ENCODE measurements at places on chromosomes 2 and 18.

DNA sequence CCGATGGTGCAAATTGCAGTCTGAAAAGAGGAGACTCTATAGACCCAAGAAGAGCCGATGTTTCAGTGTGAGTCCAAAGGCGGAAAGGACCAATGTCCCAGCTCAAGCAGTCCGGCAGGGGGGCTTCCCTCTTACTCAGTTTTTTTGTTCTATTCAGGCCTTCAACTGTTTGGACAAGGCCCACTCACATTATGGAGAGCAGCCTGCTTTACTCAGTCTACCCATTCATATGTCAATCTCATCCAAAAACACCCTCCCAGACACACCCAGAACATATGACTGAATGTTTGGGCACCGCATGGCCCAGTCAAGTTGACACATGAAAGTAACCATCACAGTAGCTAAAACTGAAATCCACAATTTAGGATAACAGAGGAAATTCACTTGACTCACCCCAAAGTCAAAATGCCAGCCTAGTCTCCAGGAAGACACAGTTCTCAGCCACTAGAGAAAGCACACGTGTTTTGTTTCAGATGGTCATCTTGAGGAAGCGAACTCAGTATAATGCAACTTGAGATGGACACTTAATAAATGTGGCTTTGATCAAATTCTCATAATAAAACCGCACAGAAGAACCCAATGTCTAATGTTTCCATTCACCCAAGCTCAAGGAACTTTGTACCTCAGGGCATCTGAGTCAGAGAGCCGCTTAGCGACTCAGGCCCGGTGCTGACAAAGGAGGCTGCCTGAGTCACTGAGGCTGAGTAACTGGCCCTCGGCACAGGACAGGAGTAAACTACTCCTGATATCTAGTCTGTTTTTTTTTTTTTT is 2.4 kb downstream of the FHL2 start:
- DNase-seq = no peak
- no peaks in the 10 kb centered on the region for H3K36me3 ChIP-seq
- peaks cover 86% of the 10 kb centered on the region for H3K4me1 ChIP-seq
- peak overlapping the region; percentile 97 for H3K4me3 ChIP-seq
- peak overlapping the region; percentile 98 for H3K27ac ChIP-seq

GRCh38 chr2:126995621-126996377 is 97.1 kb downstream of the TEX51 start:
- no peaks in the 10 kb centered on the region for H3K27me3 ChIP-seq
- DNase-seq = no peak
- H3K27ac ChIP-seq = no peak overlapping the region
- H3K4me1 ChIP-seq = no peaks in the 10 kb centered on the region

GRCh38 chr18:13635046-13635445 is 91.3 kb downstream of the FAM210A start:
- no peaks in the 10 kb centered on the region for H3K27me3 ChIP-seq
- DNase-seq = no peak
- no peaks in the 10 kb centered on the region for H3K4me1 ChIP-seq
- no peak overlapping the region for H3K4me3 ChIP-seq
- H3K36me3 ChIP-seq = no peaks in the 10 kb centered on the region
- no peak overlapping the region for H3K27ac ChIP-seq

DNA sequence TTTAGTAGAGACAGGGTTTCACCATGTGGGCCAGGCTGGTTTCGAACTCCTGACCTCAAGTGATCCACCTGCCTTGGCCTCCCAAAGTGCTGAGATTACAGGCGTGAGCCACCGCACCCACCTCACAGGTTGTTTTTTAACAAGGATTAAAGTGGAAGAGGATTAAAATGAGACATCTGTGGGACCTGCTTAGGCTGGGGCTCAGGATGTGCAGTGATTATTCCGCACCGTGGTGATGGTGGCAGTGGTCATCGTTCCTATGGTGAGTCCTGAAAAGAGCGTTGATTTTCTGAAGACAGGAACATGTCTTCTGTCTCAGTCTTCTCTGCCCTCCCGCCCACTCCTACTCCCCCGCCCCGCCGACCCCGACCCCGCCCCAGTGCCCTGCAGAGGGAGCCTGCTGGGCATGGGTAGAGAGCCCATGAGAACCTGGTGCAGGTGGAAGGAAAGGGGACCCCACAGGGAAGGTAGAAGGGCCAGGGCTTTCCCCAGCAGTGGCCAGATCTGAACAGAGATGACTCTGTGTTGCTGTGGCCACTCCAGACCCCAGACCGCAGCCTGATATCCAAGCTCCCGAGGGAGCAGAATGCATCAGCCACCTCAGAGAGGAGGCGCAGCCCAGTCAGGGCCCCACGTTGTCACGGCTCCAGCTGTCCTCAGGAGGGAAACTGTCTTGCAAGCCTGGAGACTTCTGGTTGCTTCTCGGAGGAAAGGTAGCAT is 34.5 kb upstream of the FOSL2 start:
- H3K36me3 ChIP-seq = no peaks in the 10 kb centered on the region
- H3K4me3 ChIP-seq = no peak overlapping the region
- H3K27me3 ChIP-seq = no peaks in the 10 kb centered on the region
- H3K27ac ChIP-seq = peak overlapping the region; percentile 57

DNA sequence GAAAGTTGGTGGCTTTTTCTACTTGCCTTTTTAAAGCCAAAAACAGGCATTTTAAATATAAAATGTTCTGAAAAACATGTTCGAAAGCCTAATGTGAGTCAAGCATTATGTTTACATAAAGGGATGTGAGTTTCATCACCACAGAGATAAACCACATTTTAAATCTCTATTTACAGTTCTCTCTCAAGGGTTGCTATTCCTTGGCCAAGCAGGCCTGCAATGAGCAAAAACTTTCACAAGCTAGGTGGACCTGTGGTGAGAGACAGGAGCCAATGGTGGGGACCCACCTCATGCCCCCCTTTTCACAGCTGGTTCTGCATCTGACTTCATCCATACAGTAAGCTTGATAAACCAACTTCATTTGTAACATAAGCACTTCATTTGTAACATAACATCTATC is 65.1 kb downstream of the CUL3 start:
- no peak overlapping the region for H3K4me3 ChIP-seq
- H3K4me1 ChIP-seq = peaks cover 24% of the 10 kb centered on the region
- H3K27me3 ChIP-seq = no peaks in the 10 kb centered on the region
- H3K27ac ChIP-seq = peak overlapping the region; percentile 3

DNA sequence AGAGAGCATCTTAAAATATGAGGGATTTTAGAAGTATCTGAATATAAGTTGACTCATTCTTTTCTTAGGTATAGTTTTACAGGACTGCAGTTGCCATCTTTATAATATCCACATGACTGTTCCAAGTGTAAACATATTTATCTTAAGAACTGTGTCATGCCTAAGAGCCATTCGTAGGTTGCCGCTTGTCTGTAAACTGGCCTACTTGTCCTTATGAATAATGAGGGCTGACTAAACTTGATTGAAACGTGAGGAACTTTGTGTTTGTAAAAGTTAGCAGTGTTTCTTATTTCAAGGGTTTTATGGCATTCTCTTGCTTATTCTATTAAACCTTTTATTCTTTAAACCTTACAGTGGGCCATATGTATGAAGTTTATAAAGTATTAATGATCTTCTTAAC is 99.6 kb downstream of the MAP3K20 start:
- H3K27ac ChIP-seq = no peak overlapping the region
- no peaks in the 10 kb centered on the region for H3K27me3 ChIP-seq
- H3K36me3 ChIP-seq = no peaks in the 10 kb centered on the region
- no peaks in the 10 kb centered on the region for H3K4me1 ChIP-seq
- no peak overlapping the region for H3K4me3 ChIP-seq

- H3K4me3 ChIP-seq = no peak overlapping the region
- H3K27me3 ChIP-seq = no peaks in the 10 kb centered on the region
- H3K36me3 ChIP-seq = peaks cover 46% of the 10 kb centered on the region
- H3K4me1 ChIP-seq = peaks cover 45% of the 10 kb centered on the region
Measured at GRCh38 chr2:27431395-27431794, 3.0 kb downstream of the NRBP1 start.

DNA sequence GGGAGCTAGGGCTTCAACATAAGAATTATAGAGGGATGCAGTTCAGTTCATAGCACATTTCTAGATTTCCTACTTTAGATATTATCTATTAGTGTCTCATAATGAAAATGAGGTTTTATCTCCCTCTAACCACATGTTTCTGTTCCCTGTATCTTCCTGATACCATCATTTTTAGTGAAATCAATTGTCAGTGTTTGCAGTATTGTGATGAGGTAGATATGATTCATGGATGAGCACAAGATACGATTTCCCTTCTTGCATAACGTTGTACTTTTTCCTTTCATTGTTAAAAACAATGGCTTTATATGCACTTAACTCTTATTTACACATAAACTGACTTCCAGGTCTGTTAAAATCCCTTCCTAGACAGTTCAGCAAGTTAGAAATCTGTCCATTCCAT is 211.4 kb downstream of the ZBTB7C start:
- H3K27me3 ChIP-seq = no peaks in the 10 kb centered on the region
- no peak overlapping the region for H3K4me3 ChIP-seq
- no peaks in the 10 kb centered on the region for H3K36me3 ChIP-seq
- no peaks in the 10 kb centered on the region for H3K4me1 ChIP-seq
- H3K27ac ChIP-seq = no peak overlapping the region
- no peak for DNase-seq

GRCh38 chr18:24922491-24922890 is 429.5 kb downstream of the ZNF521 start:
- DNase-seq = no peak
- H3K4me3 ChIP-seq = no peak overlapping the region
- no peaks in the 10 kb centered on the region for H3K36me3 ChIP-seq
- no peak overlapping the region for H3K27ac ChIP-seq

DNA sequence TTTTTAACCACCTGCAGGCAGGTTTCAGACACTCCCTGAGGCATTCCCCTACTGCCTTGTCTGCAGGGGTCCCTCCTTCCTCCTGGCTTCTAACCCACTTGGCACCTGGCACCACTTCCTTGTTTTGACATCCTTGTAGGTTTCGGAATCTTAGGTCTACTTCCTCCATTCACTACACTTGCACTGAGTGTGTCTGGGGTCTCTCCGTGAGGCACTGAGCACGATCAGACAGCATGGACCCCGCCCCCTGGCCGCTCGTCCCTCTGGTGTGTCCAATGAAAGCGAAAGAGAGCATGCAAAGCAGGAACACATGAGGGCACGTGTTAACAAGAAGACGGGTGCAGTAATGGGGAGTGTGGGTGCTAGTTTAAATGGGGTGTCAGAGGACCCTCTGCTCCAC is 63.8 kb downstream of the HAUS1 start:
- peak; percentile 7 for DNase-seq
- H3K4me3 ChIP-seq = no peak overlapping the region
- no peaks in the 10 kb centered on the region for H3K4me1 ChIP-seq
- no peaks in the 10 kb centered on the region for H3K27me3 ChIP-seq
- H3K36me3 ChIP-seq = no peaks in the 10 kb centered on the region
- no peak overlapping the region for H3K27ac ChIP-seq

- no peaks in the 10 kb centered on the region for H3K27me3 ChIP-seq
- no peak for DNase-seq
- H3K27ac ChIP-seq = no peak overlapping the region
Measured at GRCh38 chr2:135743860-135744259, 2.2 kb downstream of the UBXN4 start.

DNA sequence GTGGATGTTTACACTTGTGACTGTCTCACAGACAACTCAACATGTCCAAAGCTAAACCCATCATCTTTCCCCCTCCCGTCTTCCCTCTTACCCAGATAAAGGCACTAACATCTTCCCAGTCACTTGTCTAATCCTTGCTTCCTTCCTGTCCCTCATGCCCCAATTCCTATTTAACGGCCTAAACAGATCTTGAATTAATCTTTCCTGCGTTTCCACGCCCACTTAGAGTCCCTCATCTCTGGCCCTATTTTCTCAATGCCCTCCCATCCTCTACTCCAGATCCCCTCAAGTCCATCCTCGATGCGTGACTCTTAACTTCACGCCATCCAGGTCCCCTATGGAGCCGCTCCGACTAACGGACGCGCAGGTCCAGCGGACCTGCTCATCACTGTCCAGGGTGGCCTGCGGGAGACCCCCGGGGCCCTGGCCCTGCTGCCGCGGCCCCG is 682 bp upstream of the SCLY start:
- peaks cover 12% of the 10 kb centered on the region for H3K4me1 ChIP-seq
- DNase-seq = no peak
- peak overlapping the region; percentile 83 for H3K4me3 ChIP-seq

- no peaks in the 10 kb centered on the region for H3K4me1 ChIP-seq
- no peak overlapping the region for H3K4me3 ChIP-seq
- DNase-seq = no peak
- no peak overlapping the region for H3K27ac ChIP-seq
- H3K36me3 ChIP-seq = no peaks in the 10 kb centered on the region
Measured at GRCh38 chr2:150850641-150851040, 363.2 kb upstream of the RND3 start.

- H3K4me3 ChIP-seq = peak overlapping the region; percentile 74
- no peaks in the 10 kb centered on the region for H3K36me3 ChIP-seq
- H3K27ac ChIP-seq = no peak overlapping the region
- no peaks in the 10 kb centered on the region for H3K4me1 ChIP-seq
- no peaks in the 10 kb centered on the region for H3K27me3 ChIP-seq
Measured at GRCh38 chr18:658947-659533, 1.6 kb downstream of the TYMS start.

GRCh38 chr2:66212749-66213148 is 222.2 kb upstream of the MEIS1 start:
- H3K27me3 ChIP-seq = no peaks in the 10 kb centered on the region
- no peak overlapping the region for H3K27ac ChIP-seq
- no peak overlapping the region for H3K4me3 ChIP-seq

GRCh38 chr18:31736630-31737029 is 24.1 kb downstream of the SLC25A52 start:
- H3K27ac ChIP-seq = no peak overlapping the region
- H3K4me3 ChIP-seq = no peak overlapping the region
- no peaks in the 10 kb centered on the region for H3K36me3 ChIP-seq
- H3K27me3 ChIP-seq = no peaks in the 10 kb centered on the region

- no peak overlapping the region for H3K4me3 ChIP-seq
- H3K36me3 ChIP-seq = no peaks in the 10 kb centered on the region
- H3K27ac ChIP-seq = no peak overlapping the region
- no peaks in the 10 kb centered on the region for H3K27me3 ChIP-seq
Measured at GRCh38 chr2:40101131-40101575, 322.1 kb upstream of the THUMPD2 start.

DNA sequence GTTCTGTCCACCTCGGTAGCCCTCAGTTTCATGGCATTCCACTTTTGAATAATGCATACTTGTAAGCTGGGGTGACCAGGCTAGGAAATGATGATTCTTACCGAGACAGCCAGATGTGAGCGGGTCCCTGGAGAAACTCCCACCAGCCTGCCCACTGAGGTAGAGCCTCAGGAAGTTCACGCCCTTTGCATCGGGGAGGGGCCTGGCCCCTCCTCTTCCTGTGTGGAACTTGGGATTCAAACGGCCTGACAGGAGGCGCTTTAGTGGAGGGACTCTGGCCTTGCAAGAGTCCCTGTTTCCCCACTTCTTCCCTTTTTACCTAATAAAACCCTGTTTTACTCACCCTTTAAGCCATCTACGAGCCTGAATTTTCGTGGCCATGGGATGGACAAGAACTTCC is 44.6 kb downstream of the MRO start:
- H3K27ac ChIP-seq = no peak overlapping the region
- no peaks in the 10 kb centered on the region for H3K36me3 ChIP-seq
- H3K4me1 ChIP-seq = no peaks in the 10 kb centered on the region
- H3K27me3 ChIP-seq = no peaks in the 10 kb centered on the region
- DNase-seq = no peak

DNA sequence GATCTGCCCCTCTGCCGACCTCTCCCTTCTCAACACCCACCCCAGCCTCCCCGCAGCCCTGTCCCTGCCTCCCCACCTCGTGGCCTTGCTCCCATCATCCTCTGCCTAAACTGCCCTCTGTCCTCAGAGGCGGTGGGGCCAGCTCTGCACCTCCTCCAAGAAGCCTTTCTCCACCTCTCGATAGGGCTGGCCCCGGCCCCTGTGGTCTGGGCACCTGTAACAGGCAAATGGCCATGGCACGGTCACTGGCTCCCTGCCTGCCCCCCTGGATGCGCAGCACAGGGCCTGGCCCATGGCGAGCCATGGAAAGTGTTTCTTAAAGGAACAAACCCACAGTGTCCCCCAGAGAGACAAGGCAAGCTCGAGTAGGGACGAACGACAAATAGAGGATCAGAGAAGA is 42.0 kb downstream of the MYO7B start:
- no peaks in the 10 kb centered on the region for H3K27me3 ChIP-seq
- no peak for DNase-seq
- peaks cover 6% of the 10 kb centered on the region for H3K4me1 ChIP-seq
- H3K4me3 ChIP-seq = no peak overlapping the region
